ENCODE measurements at places on chromosomes 5 and 9.
A peak's percentile ranks its signal among the peaks of the same experiment; 100 is the strongest.

GRCh38 chr5:38478878-38479277 lies 77.6 kb downstream of the LIFR start:
- DNase-seq = no peak

GRCh38 chr5:168179192-168179593 lies 112.3 kb upstream of the WWC1 start:
- DNase-seq = no peak

DNA sequence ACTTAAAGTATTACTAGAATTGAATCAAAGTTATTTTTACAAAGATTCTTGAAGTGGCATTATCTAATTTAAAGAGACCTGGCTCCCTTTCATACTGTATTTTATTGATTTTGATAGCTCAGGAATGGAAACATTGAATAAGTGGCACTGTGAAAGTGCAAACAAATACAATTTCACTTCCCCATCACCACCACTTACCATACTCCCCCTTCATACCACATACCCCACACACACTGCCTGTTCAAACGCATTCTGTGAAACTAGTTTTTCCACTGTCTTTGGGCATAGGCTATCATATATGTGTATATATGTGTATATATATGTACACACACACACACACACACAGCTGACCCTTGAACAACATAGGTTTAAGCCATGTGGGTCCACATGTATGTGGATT lies 62.1 kb upstream of the ATG10 start:
- DNase-seq = no peak

DNA sequence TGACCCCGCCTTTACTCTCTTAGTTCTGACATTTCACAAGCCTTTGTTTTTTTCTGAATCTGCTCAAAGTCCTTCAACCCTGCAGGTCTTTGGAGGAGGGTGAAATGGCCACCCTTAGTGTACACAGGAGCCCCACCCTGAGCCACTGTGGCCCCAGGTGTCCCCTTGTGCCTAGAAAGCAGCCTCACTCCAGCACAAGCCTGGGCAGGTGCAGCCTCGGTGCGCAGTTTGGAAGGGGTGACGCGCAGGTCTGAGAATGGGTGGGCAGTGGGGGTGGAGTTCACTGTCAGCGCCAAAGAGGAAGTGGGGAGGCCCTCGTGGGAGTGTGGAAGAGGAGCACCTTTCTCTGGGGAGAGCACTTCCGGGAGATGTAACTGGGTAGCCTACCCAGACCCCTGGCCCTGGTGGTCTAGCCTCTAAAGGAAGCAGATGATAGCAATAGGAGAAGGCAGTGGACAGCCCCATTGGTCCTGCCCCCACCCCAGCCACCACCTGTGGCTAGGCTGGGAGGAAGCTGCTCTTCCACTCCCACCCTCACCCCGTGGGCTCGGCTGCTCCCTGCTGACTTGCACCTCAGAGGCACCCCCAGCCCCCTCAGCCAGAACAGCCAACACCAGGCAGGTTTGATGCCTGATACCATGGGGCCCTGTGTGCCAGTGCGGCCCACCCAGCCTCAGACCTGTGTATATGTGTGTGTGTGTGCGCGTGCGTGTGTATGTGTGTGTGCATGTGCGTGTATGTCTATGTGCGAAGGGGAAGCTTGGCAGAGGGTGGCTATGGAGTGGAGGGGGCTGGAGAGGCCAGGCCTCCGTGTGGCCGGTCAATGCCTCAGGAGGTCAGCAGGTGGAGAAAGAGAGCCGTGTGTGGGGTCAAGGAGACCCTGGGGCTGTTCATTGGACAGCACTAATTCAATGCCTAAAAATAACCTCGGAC lies 16.8 kb upstream of the DAB2IP start:
- no peak for DNase-seq

DNA sequence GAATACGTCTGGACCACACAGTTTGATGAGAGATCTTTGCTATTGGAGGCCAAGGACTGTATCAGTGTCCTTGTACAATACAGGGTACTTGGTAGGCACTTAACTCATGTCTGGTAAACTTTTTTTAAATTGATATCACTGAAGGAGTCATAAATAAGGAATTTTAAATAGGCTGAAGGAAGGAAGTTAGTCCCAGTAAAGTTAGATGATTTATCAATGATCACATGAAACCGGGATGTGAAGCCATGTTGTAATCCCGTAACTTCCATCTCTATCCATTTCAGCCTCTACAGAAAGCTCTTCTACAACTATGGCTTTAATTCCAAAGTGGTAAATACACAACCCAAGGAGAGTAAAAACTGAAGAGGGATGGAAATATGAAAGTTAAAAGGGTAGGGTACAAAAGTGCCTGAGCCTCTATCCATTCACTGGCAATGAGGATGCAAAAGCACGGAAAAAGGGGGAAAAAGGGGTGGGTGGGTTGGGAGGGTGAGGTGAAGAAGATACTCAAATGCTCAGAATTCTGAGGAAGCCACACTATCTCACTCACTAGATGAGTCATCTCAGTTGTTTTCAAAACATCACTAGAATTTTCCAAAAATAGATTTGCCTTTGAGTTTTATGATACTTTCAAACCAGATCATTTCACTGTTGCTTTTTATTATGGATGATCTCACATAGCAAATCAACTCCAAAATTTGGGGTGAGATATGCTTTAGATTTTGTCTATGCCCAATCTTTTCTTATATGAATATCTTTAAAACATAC lies 1053.5 kb downstream of the NR2F1-AS1 start:
- DNase-seq = no peak

GRCh38 chr5:139897982-139898381 lies 102.4 kb downstream of the PSD2 start:
- no peak for DNase-seq

DNA sequence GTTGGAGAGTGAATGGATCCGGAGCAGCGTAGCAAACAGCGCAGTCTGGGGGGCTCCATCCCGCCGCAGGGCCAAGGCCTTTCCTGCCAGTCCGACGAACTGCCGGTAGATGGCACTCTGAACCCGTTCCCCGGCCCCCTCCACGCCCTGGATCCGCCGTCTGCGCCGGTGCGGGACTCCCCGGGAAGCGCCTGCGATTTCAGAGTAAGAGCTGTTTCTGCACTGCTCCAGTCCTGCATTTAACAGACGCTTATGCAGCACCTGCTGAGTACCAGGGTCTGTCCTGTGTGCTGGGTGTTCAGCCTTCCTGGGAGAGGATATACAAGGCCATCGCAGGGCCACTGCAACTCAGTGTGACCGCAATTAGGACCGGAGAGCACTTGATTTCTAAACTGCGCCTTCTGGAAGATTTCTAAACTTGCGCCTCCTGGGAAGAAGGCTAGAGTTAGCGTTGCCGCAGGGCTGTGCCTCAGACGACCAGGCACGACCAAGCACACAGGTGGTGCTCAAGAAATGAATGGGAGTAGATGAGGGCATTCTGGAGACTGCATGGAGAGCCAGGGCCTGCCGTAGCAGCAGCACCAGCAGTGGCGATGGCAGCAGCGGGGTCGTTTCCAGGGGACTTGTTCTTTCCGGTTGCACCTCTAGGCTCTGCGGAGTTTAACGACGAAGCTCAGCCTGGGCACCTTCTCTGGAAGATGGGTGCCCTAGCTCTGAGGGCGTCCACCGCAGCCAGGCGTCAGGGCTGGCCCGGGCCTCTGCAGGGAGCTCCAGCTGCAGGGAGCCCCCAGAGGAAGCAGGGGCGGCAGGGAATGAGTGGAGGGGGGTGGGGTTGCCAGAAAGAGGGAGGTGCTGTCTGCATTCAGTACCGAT lies 14.3 kb upstream of the TIFAB start:
- DNase-seq = peak; percentile 82

DNA sequence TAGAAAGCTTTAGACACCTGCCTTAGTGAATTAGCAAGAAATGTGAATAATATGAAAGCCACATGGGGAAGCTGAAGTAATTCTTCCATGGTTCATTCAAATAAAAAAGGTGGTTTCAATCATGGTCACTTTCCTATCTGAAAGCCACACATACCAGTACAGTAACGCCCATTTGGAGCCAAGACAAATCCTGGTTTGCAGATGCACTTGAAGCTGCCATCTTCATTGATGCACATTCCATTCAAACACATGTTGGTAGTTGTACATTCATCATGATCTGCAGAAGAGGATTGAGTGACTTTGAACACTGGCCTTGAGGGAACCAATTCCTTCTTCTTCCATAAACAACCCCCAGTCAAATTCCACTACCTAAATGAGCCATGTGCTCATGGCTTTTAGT lies 161.5 kb downstream of the FBN2 start:
- DNase-seq = no peak

DNA sequence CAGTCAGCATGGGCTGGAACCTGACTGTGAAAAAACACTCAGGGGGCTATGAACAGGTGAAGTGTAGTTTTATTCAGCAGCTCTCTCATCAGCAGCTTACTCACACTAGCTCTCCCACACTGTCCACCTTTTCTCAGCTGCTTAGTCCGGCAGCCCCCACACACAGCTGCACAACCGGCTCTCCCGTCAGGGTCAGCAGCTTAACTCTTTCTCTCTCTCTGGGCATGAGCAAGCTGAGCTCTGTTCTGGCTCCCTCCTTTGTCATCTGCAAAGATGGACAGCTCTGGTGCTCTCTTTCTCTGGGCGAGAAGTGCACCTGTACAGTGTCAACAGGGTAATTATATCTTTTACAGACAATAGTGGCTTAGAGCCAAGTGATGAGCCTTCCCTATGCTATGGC lies 8.2 kb downstream of the DMAC1 start:
- DNase-seq = no peak

DNA sequence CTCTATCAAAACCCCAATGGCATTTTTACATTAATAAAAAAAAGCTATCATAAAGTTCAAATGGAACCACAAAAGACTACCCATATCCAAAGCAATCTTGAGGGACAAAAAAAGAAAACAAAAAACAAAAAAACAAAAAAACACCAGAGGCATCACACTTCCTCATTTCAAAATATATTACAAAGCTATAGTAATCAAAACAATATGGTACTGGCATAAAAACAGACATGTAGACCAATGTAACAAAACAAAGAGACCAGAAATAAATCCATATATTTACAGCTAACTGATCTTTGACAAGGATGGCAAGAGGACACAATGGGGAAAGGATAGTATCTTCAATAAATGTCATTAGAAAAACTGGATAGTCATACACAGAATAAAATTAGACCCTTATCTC lies 245.1 kb upstream of the MSX2 start:
- DNase-seq = no peak

DNA sequence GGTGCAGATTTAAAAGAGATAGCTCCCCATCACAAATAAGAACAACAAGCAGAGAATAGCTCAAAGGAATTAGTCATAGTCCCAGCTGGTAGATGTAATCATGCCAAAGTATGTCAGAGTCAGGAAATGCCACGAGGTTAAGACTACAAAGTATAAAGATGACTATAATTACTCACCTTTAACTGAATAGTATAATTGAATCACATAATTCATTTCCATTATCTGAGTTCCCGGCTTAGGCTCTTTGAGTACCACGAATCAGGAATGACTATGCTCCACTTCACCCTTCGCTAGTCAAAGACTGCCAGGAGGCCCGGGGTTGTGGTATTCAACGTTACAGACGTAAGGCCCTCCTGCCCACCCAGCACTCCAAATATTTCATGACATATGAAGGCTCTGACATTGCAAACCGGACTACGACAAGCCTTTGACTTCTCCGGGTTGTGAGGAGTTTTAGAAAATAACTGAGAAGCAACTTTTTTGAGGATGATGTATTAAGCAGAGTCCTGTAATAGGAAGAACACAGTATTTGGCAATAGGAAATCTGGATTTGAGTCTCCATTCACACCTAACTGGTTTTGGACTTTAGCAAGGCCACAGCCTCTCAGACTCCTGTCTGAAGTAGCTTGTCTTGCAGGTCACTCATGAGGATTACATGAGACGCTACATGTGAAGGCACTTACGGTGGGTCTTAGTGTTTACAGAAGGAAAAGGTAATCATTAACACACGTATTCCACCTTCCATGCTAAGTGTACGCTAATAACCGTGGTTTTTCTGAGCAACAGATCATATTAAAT lies 64.6 kb downstream of the ENC1 start:
- DNase-seq = peak; percentile 45

DNA sequence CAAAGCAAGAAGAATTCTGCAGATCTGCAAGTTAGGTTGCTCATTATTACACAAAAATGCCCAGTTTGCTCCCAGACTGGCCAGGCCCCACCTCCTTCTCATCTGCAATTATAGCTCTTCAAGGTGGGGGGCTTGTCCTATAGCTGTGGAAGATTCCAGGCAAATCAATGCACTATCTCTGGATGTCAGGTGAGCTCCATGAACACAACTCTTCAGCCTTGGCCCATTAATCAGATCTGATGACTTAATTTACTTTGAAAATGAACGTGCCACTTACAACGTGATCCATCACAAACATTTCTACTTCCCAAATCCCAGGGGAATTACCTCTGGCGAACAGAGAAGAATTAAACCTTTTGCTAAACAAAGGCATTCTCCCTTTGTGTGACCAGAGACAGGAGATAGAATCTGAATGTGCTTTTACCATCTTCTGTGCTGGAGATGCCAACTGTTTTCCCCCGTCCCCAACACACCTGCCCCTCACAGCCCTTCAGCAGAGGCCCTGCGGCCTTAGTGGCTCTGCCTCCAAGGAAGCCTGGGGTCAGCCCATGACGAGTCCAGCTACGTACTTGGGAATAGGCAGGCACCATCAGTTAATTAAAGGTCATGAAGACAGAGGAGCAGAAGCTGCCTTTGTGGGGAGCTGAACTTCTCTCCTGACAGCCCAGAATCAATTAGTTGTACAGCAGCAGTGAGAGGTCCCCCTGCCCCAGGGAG lies 60.5 kb downstream of the SNX18 start:
- DNase-seq = no peak

DNA sequence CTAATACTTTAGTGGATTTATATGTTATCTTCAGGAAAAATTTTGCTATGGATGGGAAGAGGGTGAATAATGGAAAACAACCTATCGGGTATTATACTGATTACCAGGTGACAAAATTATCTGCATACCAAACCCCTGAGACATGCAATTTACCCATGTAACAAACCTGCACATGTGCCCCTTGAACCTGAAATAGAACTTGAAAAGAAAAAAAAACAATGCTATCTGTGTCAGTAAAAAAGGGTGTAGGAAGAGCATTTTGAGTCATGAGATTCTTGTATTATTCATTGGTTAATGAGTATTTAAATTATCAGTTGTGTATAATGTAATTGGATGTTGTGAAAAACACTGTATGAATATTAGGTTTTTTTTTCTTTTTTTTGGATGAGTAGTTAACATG lies 75.4 kb downstream of the PRR16 start:
- DNase-seq = no peak

DNA sequence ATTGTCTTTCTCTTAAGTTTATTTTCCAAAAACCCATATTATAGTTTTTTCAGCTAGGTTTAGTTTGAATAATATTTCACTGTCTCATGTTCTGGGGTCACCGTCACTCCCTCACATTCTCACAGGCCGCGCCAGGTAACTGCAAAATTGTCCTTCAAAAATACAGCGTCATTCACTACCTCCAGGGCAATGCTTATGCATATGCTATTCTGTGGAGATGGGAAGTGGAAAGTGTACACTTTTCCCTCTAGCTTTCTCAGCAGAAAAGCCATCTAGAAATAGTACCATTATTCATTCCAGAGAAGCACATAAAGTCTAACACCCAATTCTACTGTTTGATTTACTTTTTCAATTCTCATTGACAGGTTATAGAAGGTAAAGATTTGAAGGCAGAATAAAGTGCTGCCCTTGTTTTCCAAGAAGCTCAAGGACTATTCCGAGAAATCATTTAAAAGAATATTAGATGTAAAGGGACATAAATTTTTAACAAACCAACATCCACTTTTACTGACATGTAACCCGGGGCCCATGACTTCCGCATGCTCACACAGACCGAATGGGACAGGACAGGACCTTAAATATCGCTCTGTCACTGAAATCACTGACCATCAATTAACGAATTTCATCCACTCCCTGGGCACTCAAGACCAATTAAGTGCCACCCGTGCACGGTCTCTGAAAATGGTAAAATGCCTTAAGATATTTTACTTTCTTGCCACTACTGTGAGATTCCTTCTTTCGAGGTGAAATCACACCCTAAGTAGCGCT lies 720 bp downstream of the NUDT12 start:
- no peak for DNase-seq

Measured in activated T-cell treated with anti-CD3 and anti-CD28 coated beads, Interleukin-2, amount 50 U/mL, for 24 hours (primary cell).